Chondrocyte (in vitro differentiated cells): ENCODE measurements at places on chromosomes 16 and 17. TPM values are rescaled to one million over a fixed set of nuclear protein-coding genes. Genes with fewer than 3 reads are reported as not detected.

Gene LLGL2
- 1.4 to 1.8 TPM (median 1.5 TPM) in 3 replicates for total RNA-seq

Gene HEATR9
- total RNA-seq: not detected in 3 replicates

Gene SPATA22
- not detected in 3 replicates for total RNA-seq

Gene ABCA8
- total RNA-seq: 1.5 to 21.0 TPM (median 2.4 TPM) in 3 replicates

Gene NPIPA5
- 6.9 to 11.5 TPM (median 7.7 TPM) in 3 replicates for total RNA-seq

Gene ARHGAP44
- total RNA-seq: 5.7 to 6.6 TPM (median 6.2 TPM) in 3 replicates

Gene EME1
- 1.9 to 6.8 TPM (median 2.5 TPM) in 3 replicates for total RNA-seq

Gene SOX15
- total RNA-seq: 0.32 to 0.39 TPM in 2 of 3 replicates, not detected in the other

Gene PIK3R6
- not detected in 3 replicates for total RNA-seq

Gene KRTAP4-6
- total RNA-seq: not detected in 3 replicates

Gene COL1A1
- 34,852 to 36,120 TPM (median 35,333 TPM) in 3 replicates for total RNA-seq

Gene SLC16A5
- total RNA-seq: 2.1 to 3.0 TPM (median 3.0 TPM) in 3 replicates

Gene RND2
- 0.73 to 1.5 TPM (median 1.1 TPM) in 3 replicates for total RNA-seq

Gene LRRC37A
- 2.2 to 3.3 TPM (median 2.9 TPM) in 3 replicates for total RNA-seq

Gene FBXL16
- 0.53 to 0.87 TPM (median 0.82 TPM) in 3 replicates for total RNA-seq

Gene C1QTNF1
- 74.7 to 96.2 TPM (median 74.9 TPM) in 3 replicates for total RNA-seq

Gene XAF1
- 0.36 to 0.40 TPM in 2 of 3 replicates, not detected in the other for total RNA-seq

Gene ADAM11
- 0.44 to 0.49 TPM (median 0.47 TPM) in 3 replicates for total RNA-seq

Gene SOST
- not detected in 3 replicates for total RNA-seq

Gene WNT9B
- not detected in 3 replicates for total RNA-seq

Gene ALOX12B
- total RNA-seq: 0.17 TPM in 1 of 3 replicates, not detected in the others

Gene CHST6
- 6.3 to 7.1 TPM (median 6.7 TPM) in 3 replicates for total RNA-seq

Gene KRT12
- total RNA-seq: not detected in 3 replicates

Gene CRLF3
- total RNA-seq: 6.8 to 9.0 TPM (median 7.7 TPM) in 3 replicates

Gene ARL5C
- 0.25 TPM in 1 of 3 replicates, not detected in the others for total RNA-seq

Gene CX3CL1
- 11.2 to 47.9 TPM (median 46.0 TPM) in 3 replicates for total RNA-seq

Gene KRTAP4-3
- total RNA-seq: not detected in 3 replicates

Gene DNAH9
- 0.37 to 0.73 TPM in 2 of 3 replicates, not detected in the other for total RNA-seq

Gene TAC4
- total RNA-seq: not detected in 3 replicates

Gene JUP
- 8.1 to 22.0 TPM (median 18.8 TPM) in 3 replicates for total RNA-seq

Gene EVPLL
- total RNA-seq: not detected in 3 replicates

Gene IRF8
- total RNA-seq: not detected in 3 replicates

Gene EPN2
- 29.0 to 39.7 TPM (median 37.8 TPM) in 3 replicates for total RNA-seq

Gene ALDH3A1
- 1.6 TPM in 1 of 3 replicates, not detected in the others for total RNA-seq

Gene PLD2
- 30.3 to 35.3 TPM (median 32.1 TPM) in 3 replicates for total RNA-seq

Gene NTHL1
- 12.6 to 15.4 TPM (median 14.2 TPM) in 3 replicates for total RNA-seq

Gene RNF222
- not detected in 3 replicates for total RNA-seq

Gene ANKRD40CL
- not detected in 3 replicates for total RNA-seq

Gene P2RX5
- 0.18 to 1.1 TPM (median 0.30 TPM) in 3 replicates for total RNA-seq

Gene SLFN12
- 10.5 to 19.2 TPM (median 13.1 TPM) in 3 replicates for total RNA-seq

Gene ABCC6
- total RNA-seq: 0.99 to 2.7 TPM (median 1.5 TPM) in 3 replicates

Gene AARSD1
- 39.1 to 44.4 TPM (median 44.0 TPM) in 3 replicates for total RNA-seq

Gene RNFT1
- 21.4 to 31.9 TPM (median 23.3 TPM) in 3 replicates for total RNA-seq

Gene CHST4
- total RNA-seq: not detected in 3 replicates

Gene MAFG
- total RNA-seq: 28.3 to 38.1 TPM (median 37.8 TPM) in 3 replicates

Gene MFAP4
- total RNA-seq: 307 to 312 TPM (median 310 TPM) in 3 replicates

Gene DLX3
- 0.10 TPM in 1 of 3 replicates, not detected in the others for total RNA-seq

Gene NEUROD2
- total RNA-seq: not detected in 3 replicates

Gene ITGAL
- total RNA-seq: not detected in 3 replicates

Gene TMC6
- 12.4 to 19.6 TPM (median 17.5 TPM) in 3 replicates for total RNA-seq

Gene TMC8
- 0.40 to 0.97 TPM in 2 of 3 replicates, not detected in the other for total RNA-seq

Gene AIPL1
- not detected in 3 replicates for total RNA-seq

Gene RPTOR
- total RNA-seq: 30.7 to 44.8 TPM (median 30.9 TPM) in 3 replicates

Gene TBC1D3H
- not detected in 3 replicates for total RNA-seq
